ENCODE measurements at places on chromosomes 3 and 15.
A peak's percentile ranks its signal among the peaks of the same experiment; 100 is the strongest.

GRCh38 chr3:55658690-55659562 lies 171.8 kb upstream of the WNT5A start:
- no peak for DNase-seq

- DNase-seq = peak; percentile 13
Measured at GRCh38 chr15:75578173-75578947, 755 bp downstream of the PTPN9 start.

GRCh38 chr3:28940530-28940929 lies 340.3 kb upstream of the RBMS3 start:
- DNase-seq = no peak

GRCh38 chr3:148333091-148333490 lies 364.6 kb upstream of the AGTR1 start:
- no peak for DNase-seq

DNA sequence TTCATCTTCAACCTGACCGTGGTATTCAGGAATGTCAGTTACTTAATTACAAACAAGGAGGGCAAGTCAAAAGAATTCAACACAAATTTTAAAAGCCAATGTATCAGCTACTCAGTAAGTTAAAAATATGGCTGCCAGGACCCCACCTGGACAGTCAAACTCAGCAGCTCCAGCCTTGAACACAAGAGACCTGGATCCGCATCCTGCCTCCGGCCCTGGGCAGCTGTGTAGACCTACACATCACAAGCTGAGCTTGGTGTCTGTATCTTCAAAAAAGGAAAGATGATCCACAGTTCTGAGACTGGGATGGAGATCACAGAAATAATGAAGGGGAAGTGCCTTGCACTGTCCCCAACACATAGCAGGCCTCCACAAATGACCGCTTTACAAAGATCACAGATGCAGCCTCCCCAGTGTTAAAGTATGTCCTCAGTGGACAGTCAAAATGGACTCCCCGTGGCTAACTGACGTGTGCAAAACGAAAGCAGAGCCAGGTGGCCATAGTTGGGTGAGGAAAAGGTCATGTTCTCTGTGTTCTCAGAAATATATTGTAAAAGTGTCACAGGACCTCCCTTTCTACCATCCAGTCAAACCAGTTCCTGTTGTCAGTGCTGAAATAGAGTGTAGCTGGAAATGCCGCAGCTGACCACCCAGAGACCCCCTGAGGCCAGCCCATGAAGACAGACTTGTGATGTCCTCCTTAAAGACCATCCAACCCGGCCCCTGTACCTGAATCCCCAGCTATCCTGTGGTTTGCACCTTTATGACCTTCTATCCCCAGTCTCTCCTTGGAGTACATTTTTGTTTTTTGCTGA lies 168.5 kb upstream of the NSMCE3 start:
- no peak for DNase-seq
